ENCODE measurements at places on chromosomes 12 and 14.

- DNase-seq: no peak
These were observed 147.4 kb downstream of the EFCAB11 start for GRCh38 chr14:89807151-89807550.

GRCh38 chr12:49059299-49060171 lies 1.1 kb downstream of the KMT2D start:
- DNase-seq: no peak

DNA sequence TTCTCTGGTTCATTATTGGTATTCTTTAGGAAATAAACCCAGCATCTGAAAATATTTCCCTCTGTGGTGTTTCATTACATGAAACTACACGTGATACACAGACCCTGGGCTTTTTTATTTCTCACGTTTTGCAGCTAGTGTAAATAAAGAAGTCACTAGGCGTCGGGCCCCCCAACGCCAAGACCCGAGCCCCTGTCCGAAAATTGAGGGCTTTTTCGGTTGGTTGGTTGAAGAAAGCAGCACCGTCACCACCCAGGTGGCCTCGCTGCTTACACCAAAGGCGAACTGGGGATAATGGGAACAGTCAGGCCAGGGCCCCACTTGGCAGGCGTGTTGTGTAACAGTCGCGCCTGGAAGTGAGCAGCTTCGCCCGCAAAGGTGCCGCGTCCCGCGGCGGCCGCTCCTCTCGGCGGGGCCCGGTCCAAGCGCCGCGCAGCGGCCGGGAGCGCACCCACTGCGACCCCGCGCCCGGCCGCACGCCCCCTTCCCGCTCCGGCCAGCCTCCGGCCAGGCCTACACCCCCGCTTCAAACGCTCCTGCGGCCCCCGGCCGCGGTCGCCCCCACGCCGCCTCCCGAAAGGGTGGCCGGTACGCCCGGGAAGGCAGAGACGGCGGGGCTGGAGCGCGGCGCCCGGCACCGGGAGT lies 1.2 kb downstream of the DUSP16 start:
- no peak for DNase-seq

DNA sequence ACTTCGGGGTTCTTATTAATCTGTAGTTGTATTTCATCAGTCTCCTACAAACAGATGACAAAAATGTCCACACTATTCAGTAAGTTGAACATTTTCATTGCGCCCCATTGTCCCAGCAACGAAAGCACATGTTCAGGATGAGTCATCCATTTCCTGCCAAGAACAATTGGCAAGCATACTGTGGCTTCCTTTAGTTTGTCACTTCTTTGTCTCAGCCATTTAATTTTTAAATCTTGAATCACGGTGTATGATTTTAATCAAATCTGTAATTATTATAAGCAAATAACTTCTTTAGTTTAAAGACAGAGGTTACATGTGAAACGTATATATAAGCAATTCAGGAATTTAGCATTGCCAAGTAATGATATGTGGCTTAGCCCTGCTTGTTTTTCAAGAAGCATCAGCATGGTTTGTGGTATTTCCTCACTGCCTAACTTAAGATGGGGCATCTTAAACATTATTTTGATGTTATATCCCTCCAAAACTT lies 211.3 kb upstream of the KRR1 start:
- no peak for DNase-seq

DNA sequence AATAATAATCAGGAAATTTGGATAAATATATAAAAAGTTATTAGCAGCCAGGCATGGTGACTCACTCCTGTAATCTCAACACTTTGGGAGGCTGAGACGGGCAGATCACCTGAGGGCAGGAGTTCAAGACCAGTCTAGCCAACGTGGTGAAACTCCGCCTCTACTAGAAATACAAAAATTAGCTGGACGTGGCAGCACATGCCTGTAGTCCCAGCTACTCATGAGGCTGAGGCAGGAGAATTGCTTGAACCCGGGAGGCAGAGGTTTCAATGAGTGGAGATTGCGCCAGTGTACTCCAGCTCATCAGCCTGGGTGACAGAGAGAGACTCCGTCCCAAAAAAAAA lies 64.5 kb downstream of the SYT1 start:
- no peak for DNase-seq

Measured in NT2/D1 (cell line).